ENCODE measurements at places on chromosomes 16 and 17.

DNA sequence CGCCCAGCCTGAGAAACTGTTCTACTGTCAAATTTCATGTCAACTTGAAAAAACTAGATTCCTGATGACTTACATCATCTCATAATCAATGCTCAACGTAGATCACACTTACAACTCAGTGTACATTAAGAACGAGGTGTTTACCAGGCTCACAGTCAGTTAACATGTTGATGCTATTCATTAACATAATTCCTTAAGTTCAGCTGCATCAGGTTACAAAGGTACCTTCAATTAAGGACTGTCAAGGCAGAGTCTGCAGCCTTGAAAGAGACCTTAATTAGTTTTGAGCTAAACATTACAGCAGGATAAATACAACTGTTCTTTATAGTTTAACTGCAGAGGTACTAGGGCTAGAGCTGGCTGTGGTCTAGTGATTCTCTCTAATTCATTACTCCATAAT, 1.9 kb downstream of the GNA13 start:
- no peak for DNase-seq

GRCh38 chr17:18974407-18975149, 22.6 kb downstream of the SLC5A10 start:
- no peak for DNase-seq

GRCh38 chr16:89268987-89269735, 51.7 kb downstream of the ZNF778 start:
- no peak for DNase-seq

- no peak for DNase-seq
These were observed 3.7 kb downstream of the RHBDL3 start for GRCh38 chr17:32269377-32269776.

- DNase-seq = no peak
These were observed 229.0 kb upstream of the NLRP1 start for GRCh38 chr17:5813357-5813756.

DNA sequence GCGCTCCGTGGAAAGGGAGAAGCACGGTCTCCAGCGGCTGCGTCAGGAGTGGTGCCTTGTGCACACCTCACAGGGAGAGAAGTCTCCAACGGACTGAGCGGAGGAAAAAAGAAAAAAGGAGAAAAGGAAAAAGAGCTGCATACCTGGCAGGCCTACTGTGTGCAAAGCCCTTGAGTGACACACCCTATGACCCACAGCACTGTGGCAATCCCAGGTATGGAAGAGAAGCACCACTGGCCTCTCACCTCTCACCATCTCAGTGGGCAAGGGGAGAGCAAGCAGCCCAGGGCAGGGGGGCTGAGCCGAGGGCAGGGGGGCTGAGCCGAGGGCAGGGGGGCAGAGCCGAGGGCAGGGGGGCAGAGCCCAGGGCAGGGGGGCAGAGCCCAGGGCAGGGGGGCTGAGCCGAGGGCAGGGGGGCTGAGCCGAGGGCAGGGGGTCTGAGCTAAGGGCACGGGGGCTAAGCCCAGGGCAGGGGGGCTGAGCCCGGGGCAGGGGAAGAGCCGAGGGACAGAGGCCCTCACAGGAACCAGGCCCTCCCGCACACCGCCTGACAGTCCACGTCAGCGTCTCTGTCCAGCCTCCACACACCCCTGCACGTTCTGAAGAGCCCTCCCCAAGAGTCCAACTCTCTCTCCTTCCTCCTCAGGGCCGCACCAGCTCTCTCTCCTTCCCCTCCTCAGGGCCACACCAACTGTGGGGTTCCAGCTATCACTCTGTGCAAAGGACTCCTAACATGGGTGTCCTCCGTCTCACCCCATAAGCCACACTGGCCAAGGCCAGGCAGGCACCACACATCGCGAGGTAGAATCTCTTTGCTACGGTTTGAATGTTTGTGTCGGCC, 105.8 kb downstream of the ZNF778 start:
- DNase-seq = no peak

DNA sequence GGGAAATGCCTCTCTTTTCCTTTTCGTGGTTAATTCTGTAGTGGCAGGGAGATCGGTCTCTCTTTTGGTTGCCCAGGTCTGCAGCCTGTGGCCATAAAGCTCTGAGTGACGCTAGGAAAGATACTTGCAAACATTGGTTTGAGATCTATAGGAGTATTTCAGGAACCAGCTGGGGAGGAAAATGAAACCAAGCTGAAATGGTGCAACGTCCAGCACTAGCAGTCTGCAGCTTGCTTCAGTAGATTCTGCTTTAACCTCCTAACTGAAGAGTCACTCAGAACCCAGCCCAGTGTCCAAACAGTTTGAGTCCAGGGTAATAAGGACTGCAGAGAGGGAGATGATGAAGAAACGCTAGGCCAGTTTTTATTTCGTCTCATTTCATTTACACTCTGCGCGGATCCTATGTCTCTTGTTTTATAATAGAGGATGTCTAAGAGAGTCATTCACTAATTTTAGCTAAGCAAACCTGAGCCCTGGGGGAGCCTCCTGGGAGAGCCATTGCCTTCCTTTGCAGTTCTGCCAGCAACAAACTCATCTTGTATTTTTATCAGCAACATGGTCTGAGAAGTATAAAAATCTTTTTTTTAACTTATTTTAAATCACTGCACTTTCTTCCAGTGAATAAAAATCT, 12.0 kb downstream of the SP2 start:
- DNase-seq = no peak

GRCh38 chr17:73757420-73757819, 113.2 kb upstream of the SDK2 start:
- no peak for DNase-seq

- DNase-seq = no peak
These were observed 16.0 kb upstream of the OR1F1 start for GRCh38 chr16:3171855-3172593.

GRCh38 chr17:6642592-6642991, 1.7 kb downstream of the TXNDC17 start:
- DNase-seq = no peak

GRCh38 chr17:64255764-64256163, 7.3 kb downstream of the TEX2 start:
- DNase-seq = no peak

- DNase-seq = no peak
These were observed 25.7 kb downstream of the MRM1 start for GRCh38 chr17:36627101-36627500.

- no peak for DNase-seq
These were observed 20.8 kb upstream of the TBX2 start for GRCh38 chr17:61378658-61379456.

DNA sequence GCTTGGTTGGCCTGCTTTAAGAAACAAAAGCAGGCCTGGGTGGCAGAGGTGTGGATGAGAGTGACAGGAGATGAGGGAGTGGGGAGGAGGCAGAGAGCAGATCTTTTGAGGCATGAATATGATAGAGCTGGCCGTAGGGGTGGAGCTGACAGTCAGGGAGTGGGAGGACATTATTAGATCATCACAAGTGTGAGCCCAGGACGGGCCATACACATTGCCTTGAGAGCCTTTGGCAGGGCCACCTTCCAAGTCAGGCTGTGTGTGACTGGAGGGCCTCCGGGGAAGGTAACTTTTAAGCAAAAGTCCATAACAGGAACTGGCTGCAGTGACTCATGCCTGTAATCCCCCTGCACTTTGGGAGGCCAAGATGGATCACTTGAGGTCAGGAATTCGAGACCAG, 26.3 kb downstream of the GINS3 start:
- no peak for DNase-seq

DNA sequence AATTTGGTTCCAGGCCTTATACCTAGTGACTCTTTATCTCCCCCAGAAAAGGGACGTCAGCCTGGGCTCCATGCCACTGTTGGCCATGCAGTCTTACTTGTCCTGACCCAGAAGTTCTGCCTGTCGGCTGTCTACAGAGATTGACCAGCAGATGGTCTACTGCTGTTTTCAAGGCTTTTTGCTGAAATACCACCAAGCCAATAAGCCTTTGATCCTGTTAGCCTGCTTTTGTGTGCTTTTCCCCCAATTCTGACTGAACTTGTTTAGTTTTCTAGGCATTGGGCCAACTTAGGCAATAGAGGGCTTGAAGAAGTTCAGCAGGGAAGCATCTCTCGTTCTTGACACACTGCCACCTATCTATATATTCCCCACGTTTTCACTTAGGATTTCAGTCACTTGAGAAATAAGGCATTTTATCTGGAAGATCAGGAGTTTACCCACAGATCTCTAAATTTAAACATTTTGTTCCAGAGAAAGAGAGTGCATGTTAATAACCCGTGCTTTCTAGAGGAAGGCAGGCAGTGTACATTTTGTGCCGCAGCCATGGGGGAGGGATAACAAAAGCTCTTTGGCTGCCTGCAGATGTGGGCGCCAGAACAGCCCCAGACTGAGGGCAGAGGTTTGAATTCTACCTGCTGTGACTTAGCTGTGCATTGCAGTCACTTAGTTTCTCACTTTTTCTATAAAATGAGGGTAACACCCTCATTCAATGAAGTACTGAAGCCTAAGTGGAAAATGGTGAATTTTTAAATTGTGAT, 12.3 kb upstream of the CARMIL2 start:
- no peak for DNase-seq

DNA sequence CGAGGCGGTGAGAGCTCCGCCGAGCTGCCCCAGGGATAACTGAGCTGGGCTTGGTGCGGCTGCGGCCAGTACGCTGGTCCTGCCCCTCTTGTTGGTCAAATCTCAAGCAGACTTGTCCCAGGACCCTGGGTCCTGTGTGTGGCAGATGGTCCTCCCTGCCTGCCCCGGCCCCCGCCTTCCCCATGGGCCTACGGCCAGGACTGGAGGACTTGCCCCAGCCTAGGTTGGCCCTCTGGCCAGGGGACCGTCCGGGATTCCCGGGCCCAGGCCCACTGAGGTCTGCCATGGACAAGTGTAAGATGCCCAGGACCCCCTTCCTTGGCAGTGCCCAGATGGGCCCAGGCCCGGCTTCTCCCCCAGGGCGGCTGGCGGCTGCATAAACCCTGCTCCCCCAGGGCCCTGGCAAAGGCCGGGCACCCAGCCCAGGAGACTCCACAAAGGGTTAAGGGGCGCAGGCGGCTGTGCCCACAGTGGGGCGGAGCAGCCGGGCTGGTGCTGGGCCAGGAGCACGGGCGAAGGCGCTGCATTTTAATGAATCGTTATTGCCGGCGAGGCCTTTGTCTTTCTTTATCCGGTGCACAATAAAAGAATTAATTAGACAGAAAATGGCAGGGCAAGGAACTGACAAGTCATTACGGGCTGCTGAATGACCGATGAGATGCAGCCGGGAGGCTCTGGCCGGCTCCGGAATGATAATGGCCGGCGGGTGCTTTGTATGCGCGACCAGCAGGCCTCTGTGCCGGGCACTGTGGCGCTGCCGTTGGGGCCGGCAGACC, 9.1 kb downstream of the SOX8 start:
- DNase-seq = no peak

GRCh38 chr16:57146735-57147134, 39.1 kb downstream of the PSME3IP1 start:
- no peak for DNase-seq

DNA sequence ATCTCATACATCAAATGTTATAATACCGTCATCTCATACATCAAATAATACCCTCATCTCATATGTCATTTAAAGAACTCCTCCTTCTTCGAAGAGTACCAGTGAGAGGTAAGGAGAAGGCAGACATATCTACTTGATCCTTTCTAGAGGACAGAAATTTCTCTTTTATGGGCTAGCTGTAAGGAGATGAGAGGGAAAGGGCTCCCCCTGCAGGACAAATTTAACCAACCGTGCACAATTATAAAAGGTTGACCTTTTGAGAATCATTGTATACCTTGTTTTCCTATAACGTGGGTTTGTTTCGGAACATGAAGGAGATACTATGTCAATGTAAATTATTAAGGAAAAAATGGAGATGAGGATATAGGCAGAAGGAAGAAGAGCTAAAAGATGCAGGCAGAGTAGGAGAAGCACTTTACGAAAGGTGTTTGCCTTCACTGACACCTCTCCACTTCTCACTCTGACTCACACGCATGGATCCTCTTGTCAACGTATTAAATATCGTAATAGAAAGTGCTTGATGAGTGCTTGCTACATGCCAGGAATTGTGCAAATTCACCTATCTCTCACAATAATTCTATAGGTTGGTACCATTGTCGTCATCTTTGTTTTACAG, 465.9 kb upstream of the ERCC4 start:
- no peak for DNase-seq

GRCh38 chr16:50282010-50282538, 15.7 kb downstream of the ADCY7 start:
- DNase-seq = peak; percentile 91

DNA sequence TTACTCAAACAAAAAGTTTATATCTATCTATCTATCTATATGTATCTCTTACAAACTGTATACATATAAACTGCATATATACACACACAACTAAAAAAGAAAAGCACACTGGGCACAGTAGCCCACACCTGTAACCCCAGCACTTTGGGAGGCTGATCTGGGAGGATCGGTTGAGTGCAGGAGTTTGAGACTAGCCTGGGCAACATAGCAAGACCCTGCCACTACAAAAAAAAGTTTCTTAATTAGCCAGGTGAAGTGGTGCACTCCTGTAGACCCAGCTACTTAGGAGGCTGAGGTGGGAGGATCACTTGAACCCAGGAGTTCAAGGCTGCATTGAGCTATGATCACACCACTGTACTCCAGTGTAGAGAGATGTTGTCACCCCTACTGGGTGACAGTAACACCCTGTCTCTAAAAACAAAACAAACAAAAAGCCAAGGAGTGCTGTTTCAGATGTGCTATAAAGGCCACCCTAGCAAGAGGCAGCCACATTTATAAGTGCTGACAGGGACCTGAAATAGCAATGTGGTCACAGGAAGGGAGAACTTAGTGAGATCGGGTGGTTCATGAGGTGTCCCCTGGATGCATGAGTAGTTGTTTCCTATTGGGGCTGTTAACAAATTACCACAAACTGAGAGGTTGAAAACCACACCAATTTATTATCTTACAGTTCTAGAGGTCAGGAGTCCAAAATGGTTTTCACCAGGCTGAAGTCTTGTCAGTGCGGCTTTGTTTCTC, 4.8 kb downstream of the CD2BP2 start:
- no peak for DNase-seq

DNA sequence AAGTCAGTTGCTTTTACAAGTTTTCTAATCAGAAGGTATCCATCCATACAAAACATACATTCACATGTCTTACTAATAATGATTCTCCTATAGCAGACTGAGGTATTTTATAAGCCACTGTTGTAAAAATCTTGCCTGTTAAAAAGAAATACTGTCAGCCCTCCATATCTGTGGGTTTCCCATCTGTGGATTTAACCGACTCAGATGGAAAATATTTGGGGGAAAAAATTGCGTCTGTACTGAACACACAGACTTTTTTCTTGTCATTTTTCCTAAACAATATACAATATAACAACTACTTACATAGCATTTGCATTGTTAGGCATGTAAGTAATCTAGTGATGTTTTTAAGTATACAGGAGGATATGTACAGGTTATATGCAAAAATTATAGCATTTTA, 90.4 kb downstream of the PARN start:
- no peak for DNase-seq

DNA sequence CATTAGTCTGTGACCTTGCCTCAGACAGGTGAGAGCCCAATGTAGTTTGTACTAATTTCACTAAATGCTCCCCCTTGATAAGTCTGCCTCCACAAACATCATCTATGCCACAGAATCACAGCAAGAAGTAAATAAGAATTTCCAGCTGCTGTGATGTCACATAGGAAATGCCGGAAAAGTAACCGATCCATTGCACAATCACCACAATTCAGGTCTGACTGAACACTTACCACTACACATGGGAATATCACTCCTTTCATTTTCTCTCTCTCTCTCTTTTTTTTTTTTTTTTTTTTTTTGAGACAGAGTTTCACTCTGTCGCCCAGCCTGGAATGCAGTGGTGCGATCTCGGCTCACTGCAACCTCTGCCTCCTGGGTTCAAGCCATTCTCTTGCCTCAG, 79.0 kb upstream of the CDH11 start:
- DNase-seq = no peak

All from upper lobe of right lung (tissue), 1 donor.